CD14-positive monocyte (primary cell): ENCODE measurements at places on chromosomes 6 and 20.

DNA sequence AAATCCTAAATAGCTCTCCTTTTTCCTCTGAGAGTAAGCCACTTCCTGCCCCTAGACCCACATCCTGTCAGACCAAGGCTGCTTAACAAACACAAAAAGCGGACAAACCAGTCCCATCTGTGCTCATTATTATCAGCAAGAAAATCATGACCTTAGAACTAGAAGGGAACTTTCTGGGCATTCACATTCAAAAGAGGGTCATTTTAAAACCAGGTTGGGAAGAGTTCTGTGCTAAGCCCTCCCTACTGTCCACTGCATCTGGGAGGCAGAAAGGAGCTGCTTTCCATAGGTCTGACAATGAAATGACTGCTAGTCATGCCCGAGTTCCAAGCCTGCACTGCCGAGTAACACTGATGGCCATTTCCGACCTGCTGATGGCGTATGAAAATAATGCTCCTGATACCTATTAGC lies 15.4 kb downstream of the EZR start:
- no peak for DNase-seq

DNA sequence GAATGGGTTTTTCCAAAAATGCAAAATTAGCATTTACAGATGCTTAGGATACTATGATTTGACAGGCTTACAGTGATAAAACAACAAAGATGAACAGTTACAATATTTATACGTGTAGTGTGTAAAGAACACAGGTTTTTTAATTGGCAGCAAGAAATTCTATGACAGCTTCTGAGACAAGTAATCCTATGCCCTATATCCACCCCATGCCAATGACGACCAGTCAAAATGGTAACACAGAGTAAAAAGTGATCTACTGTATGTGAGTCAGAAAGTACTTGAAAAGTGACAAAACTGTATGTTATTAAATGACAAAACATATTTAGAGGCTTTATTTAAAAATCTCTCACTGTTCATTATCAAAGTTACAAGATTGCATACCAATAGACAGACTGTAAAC lies 99.5 kb downstream of the PRDM1 start:
- no peak for DNase-seq

GRCh38 chr6:111871207-111871606 lies 2.0 kb downstream of the FYN start:
- DNase-seq: peak; percentile 65

DNA sequence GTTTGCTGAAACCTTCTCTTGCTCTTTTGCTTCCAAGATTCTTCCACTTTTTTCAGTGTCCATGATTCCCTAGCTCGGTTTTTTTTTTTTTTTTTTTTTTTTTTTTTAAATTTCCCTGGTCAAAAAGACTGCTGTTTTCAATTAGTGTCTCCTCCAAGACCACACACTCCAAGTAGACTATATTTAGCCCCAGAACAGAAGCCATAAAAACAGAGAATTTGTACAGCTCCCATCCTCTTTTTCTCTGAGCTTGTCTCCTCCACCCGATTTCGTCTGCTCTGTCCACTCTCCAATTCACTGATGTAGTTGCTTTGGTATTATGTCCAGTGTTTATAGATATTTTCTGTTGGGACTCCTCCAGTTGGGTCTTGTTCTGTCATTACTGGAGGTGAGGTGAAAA lies 37.6 kb downstream of the RSPH3 start:
- no peak for DNase-seq

GRCh38 chr20:58328836-58329235 lies 19.3 kb downstream of the RAB22A start:
- DNase-seq: no peak

GRCh38 chr20:33600981-33601380 lies 61.1 kb upstream of the C20orf144 start:
- no peak for DNase-seq

DNA sequence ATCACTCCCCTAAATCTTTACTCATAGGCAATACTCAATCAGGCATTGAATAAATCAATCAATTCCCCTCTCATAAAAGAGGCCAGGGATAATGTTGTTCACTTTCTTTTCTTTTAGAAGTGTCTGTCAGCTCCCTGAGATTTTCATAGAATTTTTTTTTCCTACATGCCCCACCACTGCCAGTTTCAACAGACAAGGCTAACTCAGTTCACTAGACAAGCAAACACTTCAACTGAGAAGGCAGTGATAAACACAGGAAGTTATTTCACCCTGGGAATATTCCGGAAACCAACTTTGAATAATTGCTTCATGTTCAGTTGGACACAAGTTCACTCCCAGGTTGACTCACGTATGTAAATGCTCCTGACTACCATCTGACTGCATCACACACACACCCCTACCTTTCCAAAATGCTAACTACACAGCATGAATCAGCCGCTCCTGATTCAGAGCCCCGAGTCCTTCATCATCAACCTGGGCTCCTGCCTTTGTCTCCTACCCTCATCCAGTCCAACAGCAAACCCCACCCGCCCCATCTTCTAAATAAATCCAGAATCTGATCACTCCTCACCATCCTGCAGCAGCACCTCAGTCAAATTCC lies 143.9 kb downstream of the BCAS1 start:
- peak; percentile 98 for DNase-seq

GRCh38 chr6:127434651-127435050 lies 24.5 kb downstream of the KIAA0408 start:
- DNase-seq: no peak

DNA sequence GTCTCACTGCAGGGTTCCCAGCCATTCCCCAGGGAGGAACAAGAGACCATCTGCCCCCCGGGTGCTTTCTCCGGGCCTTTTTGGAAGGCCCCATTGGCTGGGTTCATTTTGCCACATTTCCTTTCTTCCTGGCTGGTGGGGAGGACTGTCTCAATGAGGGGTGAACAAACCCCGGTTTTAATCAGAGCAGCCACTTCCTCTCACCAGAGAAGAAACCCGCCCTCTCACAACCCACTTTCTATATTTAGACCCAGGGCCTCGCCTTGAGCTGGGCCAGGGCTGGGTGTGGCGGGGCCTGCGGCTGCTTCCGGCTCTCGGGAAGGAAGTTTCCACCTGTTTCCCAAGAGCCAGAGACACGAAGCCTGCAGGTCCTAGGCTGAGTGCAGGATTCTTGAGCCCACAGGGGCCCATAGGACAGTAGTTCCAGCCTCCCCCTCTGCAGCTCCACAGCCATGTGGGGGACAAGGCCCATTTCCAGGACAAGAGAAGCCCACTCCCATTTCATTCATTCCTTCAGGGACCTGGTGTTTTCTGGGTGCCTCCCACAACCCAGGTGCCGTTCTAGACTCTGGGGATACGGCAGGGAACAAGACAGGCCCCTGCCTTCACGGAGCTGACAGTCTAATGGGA lies 41.8 kb downstream of the RBM38 start:
- DNase-seq: peak; percentile 92

- no peak for DNase-seq
Measured at GRCh38 chr6:498795-499231, 107.3 kb downstream of the IRF4 start.

- no peak for DNase-seq
Measured at GRCh38 chr20:63233924-63234323, 1.8 kb upstream of the BIRC7 start.

GRCh38 chr20:1918491-1919165 lies 23.4 kb downstream of the SIRPA start:
- no peak for DNase-seq

- DNase-seq: no peak
Measured at GRCh38 chr6:79947191-79948186, at the start of gene ELOVL4. TSS of gene ELOVL4 (minus strand) at chr6:79947553. CDS start at chr6:79947279, 274 bp downstream.
